ENCODE measurements at places on chromosomes 5 and 9. TPM values are rescaled to one million over a fixed set of nuclear protein-coding genes. Genes with fewer than 3 reads are reported as not detected.
A peak's percentile ranks its signal among the peaks of the same experiment; 100 is the strongest.

GRCh38 chr9:14863402-14863801 is 46.8 kb downstream of the FREM1 start:
- DNase-seq = no peak

- DNase-seq = no peak
These were observed 35.2 kb downstream of the NCS1 start for GRCh38 chr9:130207241-130207992.

Gene ALDH7A1
- 85.9 TPM for total RNA-seq

DNA sequence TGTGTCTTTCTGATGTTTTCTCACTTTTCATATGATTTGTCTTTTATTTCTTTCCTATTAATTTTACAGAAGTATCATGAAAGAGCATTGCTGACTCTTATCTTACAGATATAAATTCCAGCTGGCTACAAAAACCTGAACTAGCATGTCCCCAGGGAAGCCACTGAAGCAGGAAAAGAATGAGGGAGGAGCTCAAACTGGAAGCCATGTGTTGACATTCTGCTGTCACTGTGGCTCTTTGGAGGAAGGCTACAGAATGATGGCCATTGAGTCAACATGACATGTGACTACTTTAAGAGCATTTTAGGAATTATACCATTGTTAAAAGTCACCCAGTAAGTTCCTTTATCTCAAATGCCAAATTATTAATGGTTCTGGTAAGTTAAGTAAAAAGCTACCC is 638.3 kb upstream of the DMAC1 start:
- DNase-seq = no peak

GRCh38 chr5:88665750-88666215 is 217.2 kb downstream of the MEF2C start:
- DNase-seq = peak; percentile 61

Gene FOXI1
- not detected for total RNA-seq

DNA sequence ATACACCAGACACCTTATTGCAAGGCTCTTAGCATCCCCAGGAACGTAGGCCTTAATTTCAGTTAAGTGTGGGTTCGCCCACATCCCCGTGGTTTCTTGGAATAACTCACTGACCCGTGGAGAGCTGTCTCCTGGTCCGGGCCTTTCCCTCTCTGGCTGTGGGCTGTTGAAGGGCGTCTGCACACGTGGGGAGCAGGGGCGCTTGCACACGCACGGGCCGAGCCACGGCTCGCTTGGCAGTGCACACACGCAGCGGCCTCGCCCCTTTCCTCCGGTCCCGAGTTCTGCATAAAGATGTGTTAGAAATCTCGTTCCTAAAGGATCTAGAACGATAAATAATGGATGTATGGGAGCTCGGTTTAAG is 141.9 kb downstream of the PBX3 start:
- peak; percentile 36 for DNase-seq

DNA sequence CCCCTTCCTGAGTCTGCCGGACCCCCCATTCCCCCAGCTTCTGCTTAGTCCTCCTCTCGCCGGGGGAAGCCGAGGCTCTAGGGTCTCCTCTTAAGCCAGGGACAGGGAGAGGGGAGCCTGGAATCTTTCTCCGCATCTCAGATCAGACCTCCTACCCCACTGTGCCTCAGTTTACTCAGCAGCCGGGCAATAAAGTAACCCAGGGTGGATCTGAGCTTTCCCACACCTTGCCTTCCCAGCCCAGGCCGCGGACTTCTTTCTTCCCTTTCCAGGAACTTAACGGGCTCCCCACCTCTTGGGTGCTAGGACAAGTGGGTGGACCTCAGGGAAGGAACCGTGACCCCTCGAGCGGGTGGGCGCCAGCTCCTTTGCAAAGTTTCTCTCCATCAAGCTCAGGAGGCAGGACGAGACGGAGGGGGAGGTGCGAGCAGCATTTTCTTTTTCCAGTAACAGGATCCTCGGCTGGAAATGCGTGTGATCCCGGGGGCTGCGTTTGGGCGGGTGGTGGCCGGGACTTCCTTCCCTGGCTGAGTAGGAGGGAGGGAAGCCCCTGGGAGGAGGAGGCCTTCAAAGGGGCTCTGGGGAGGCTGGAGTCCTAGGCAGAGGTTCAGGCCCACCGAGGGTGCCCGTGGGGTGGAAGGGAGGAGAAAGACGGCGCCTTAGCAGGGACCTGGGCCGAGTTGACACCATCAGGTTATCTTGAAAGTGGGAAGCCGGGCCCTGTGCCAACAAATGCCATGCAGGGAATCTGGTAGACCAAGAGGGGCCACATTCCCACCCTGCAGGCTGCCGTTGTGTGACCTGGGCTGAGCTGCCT is 795 bp downstream of the DAB2IP start:
- no peak for DNase-seq

- no peak for DNase-seq
These were observed 127.6 kb downstream of the EDIL3 start for GRCh38 chr5:84257061-84257460.

- no peak for DNase-seq
These were observed 79.3 kb upstream of the FBXW11 start for GRCh38 chr5:172085738-172086137.

Gene TTC23L
- 1.2 TPM for total RNA-seq

DNA sequence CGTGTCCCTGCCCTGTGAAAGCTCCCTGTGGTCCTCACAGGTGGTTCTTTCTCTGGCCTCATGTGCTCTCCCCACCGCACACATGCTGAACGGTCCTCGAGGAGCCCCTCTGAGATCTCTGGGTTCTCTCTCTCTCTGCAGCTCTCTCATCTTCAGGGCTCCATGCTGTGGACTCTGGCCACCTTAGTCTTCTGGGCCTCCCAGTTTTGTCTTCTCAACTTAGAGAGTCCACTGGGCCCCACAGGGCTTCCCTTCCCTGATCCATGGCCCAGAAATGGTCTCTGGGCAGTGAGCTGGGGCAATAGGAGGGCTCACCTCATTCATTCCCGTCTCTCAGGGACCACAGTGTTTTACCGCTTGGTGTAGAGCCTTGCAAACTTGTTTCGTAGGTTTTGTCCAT is 26.4 kb downstream of the FGD3 start:
- DNase-seq = no peak

DNA sequence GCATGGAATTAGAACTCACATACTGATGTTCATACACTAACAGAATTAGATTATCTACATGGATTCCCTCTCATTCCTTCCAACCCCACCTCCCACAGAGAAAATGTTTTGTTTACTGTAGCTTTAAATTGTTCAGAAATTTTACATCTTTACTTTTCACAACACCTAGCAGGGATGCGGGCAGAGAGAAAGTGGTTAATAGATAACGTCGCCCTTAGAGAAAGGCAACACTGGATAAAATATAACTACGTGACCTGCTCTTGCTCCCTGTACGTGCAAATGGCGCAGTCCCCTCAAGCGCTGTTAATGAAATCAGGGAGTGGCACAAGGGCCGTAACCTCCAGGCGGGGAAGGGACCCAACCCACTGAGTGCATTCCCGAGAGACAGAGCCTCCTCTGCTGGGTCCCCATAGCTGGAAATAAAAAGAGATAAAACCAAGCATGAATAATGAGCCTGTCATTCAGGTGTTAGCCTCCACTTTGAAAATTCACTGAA is 125.3 kb upstream of the DAPK1 start:
- no peak for DNase-seq

- DNase-seq = no peak
These were observed 189.6 kb downstream of the NR3C1 start for GRCh38 chr5:143213851-143214363.

Gene FOXD4L5
- not detected for total RNA-seq

Data from glutamatergic neuron (in vitro differentiated cells).